ENCODE measurements at places on chromosomes 4 and X.
A peak's percentile ranks its signal among the peaks of the same experiment; 100 is the strongest.

- DNase-seq, result no peak
These were observed 49.6 kb downstream of the DACH2 start for GRCh38 chrX:86197815-86198214.

DNA sequence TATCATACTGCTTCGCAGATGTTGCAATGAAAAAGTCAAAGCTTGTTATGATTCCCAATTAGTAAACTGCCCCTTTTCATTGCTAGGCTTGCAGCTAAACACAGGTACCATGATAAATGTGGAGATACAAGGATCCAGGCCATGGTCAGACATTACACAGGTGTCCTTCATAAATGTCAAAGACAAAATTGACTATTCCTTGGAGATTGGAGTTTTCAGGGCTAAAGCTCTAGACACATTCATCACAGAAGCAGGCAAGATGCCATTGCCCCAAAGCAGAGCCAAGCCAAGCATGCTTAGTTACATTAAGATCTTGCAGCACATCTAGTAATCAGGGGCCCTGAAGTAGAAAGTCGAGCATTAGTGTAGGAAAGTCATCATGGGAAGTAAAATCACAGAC lies 111.3 kb upstream of the INTU start:
- no peak for DNase-seq

DNA sequence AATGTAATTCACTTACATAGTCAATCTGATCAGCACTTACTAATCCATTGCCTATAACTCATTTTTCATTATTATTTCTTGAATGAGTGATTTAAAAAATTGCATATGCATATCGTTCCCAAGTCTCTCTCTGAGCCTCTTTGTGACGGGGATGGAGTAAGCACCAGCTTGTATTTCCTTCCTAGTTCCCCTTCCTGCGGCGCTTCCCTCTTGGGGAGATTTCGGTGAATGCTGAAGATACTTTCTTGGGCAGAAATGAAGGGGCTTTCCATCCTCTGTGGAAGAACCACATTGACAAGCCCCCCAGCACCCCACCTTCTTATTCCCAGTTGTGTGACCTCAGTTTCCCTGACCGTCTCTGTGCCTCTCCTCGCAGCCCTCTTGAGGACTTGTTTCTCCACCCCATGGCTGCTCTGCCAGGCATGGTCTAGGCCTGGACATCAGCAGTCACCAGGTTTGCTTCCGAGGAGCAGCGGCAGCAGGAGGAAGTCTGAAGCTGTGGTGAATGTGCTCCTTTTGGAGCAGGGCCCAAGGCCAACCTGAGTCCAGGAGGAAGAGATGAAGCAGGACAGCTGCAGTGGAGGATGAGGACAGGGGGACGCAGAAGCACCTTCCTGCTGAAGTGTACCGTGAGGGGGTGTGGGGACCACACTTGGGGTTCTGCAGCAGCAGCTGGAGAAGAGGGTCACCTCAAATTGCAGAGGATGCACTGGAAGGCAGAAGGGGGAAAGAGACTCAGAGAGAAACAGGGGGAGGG lies 124.9 kb downstream of the IRF2 start:
- DNase-seq, result no peak

DNA sequence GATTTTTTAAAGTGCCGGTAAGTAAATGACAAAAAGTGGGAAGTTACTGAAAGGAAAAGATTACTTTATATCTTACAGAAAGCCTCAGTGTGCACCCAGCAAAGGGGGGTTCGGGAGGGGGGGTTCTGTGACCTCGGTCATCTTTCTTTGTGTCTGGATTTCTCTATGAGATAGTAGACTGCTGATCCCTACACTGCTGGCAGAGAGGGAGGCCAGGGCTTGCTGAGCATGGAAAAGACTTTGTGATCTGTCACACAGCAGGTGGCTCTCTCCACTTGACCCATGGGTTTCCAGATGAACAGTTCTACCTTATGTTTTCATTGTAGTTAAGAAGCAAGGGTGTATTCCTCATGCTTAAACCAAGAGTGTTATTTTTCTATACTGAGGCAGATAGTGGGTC lies 475.6 kb downstream of the PCDH10 start:
- DNase-seq, result no peak

GRCh38 chrX:130539721-130540321 lies 138.0 kb downstream of the RBMX2 start:
- peak; percentile 15 for DNase-seq

GRCh38 chr4:180564448-180564847 lies 1678.8 kb upstream of the TENM3 start:
- DNase-seq, result no peak
